Heart right ventricle (tissue), 16 donors: ENCODE measurements at places on chromosomes 13 and 19. TPM values are rescaled to one million over a fixed set of nuclear protein-coding genes. Genes with fewer than 3 reads are reported as not detected.

DNA sequence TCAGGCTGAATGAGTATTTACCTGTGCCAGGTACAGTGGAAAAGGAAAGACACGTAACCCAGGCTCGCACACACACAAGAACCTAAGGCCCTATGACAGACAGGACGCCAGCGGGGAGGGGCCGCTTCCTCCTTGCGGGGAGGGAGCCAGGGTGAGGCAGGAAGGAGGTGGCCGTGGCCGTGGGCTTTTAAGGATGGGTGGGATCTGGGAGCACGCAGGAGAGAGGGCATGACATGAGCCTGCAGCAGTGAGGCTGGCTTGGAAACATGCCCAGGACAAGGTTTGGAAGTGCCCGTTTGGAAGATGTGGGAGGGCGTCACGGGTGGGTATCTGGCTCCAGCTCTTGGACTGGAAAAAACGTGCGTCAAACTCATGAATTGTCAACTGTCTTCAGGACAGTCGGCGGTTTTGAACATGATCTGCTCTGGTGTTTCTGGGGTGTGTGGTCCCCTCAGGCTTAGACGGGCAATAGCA, 20.1 kb downstream of the SH3GL1 start:
- DNase-seq = peak; percentile 63

GRCh38 chr13:69319656-69320055, 788.0 kb upstream of the ATXN8OS start:
- DNase-seq = no peak

GRCh38 chr13:67353941-67354340, 123.8 kb upstream of the PCDH9 start:
- DNase-seq = no peak

DNA sequence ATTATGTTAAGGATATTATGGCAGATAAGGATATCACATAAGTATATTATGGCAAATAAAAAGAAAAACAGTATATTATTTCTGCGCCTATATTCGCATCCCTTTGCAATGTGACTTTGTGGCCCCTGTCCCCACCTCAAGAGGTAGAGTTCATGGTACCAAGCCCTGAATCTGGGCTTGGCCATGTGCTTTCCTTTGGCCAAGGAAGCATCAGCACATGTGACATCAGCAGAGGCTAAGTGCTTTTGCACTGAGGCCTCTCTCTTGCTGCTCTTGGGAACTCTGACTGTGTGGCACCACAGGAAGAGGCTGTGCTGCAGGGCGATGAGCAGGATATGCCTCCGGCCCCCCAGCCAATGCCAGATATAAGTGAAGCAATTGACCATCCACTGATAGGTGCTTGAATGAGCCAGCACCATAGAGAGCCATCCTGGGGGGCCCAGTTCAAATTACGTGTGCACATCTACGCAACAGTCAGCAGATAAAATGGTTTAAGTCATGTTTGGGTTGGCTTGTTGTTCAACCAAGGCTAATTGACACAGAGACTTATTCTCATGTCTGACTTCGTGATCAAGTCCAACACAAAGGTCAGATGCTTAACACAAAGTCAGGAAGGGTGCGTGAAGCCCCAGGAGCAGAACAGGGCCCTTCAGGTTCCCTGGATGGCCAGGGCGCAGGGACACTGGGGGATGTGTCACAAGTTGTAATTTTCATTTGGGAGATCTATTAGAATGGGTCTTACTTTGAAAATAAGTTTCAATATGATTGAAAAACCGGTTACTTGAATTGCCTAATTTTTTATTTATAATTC, 173.3 kb downstream of the COL4A1 start:
- DNase-seq = no peak

REEP6 gene
- total RNA-seq = 3.9 TPM

FPR2 gene
- 0.38 TPM for total RNA-seq

DNA sequence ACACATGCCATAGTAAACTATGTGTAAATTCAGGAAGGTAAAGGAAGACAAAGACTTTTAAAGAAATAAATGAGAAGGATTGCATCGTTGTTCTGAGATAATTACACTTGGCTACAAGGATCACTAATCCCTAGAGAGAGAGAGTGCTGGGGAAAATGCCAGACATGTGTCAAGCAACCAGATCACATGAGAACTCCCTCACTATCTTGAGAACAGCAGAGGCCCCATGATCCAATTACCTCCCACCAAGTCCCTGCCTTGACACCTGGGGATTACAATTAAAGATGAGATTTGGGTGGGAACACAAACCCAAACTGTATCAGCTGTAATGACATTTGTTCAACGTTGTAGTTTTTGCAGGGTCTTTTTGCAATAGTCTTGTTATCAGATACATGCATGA, 1600.9 kb upstream of the MIR17HG start:
- no peak for DNase-seq

DNA sequence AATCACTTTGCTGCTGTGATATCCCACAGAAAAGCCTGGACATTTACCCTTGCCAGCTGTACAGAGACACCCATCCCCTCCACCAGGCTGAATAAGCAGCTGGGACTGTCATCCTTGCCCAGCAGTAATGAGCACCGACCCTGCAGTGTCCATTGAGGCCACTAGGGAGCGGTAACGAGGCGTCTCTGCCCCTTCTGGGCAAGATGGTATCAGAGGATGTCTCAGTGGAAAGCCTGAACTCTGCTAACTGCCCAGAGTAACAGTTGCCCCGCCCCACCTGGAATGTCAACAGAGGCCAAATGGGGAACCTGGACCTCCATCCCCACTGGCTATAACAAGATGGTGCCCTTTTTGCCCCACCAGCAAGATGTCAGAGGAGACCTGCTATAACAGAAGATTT, 22.8 kb upstream of the CEACAM20 start:
- no peak for DNase-seq

- DNase-seq = no peak
These were observed 452.6 kb upstream of the KLF12 start for GRCh38 chr13:74586847-74587246.

- DNase-seq = no peak
These were observed 37.7 kb downstream of the RGCC start for GRCh38 chr13:41495044-41495443.

DNA sequence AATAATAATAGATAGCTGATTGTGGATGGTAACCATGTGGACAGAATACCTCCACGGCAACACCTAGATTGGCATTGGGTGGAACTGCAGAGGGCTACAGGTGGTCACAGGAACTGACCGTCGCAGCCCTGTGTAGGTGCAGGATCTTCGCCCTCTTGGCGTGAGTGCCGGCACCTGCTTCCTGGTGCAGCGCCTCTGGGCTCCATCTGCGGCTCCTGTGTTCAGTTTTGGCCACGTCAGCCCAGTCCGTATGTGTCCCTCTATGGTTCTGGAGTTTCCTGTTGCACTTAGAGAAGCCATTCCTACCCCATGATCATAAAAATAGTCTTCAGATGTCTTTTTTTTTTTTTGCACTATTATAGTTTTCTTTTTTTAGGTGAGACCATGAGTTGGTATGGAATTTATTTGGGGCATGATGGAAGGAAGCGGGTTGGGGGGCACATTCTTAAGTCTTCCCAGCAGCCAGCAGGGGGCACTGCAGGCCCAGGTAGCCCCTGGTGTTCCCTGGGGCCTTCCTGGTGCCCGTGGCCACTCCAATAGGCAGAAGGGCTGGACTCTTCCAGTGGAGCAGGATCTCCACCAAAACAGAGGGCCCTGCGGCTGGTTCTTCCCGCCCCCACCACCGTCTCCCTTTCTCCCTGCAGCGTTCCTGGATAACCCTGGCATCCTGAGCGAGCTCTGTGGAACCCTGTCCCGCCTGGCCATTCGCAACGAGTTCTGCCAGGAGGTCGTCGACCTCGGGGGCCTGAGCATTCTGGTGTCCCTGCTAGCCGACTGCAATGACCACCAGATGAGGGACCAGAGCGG, 10.1 kb upstream of the SLC25A42 start:
- DNase-seq = peak; percentile 50

- peak; percentile 80 for DNase-seq
These were observed 16.8 kb upstream of the SEMA6B start for GRCh38 chr19:4576016-4576933.

ATP8B3 gene
- total RNA-seq = 0.45 TPM

GRCh38 chr13:35648201-35648600, 171.7 kb upstream of the MAB21L1 start:
- no peak for DNase-seq
